ENCODE measurements at places on chromosomes 4 and X.

GRCh38 chrX:5307416-5307815, 921.3 kb downstream of the NLGN4X start:
- DNase-seq, result no peak

GRCh38 chrX:68732906-68733493, 85.5 kb downstream of the STARD8 start:
- peak; percentile 34 for DNase-seq

DNA sequence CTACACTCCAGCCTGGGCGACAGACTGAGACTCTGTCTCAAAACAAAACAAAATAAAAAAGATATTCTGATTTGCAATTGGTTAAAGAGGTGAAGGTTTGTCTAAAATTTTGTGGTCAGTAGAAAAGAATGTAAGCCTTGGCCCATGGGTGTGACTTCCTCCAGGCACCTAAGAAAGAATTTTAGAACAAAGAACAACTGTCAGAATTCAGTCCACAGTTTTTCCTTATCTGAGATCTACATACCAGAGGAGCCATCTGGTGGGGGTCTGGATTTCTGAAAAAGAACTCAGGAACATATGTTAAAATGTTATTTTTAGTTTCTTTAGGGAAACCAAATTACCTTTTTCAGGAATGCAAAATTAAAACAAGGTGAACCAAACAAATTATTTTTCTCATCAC, 434.1 kb downstream of the ANKRD50 start:
- peak; percentile 91 for DNase-seq

DNA sequence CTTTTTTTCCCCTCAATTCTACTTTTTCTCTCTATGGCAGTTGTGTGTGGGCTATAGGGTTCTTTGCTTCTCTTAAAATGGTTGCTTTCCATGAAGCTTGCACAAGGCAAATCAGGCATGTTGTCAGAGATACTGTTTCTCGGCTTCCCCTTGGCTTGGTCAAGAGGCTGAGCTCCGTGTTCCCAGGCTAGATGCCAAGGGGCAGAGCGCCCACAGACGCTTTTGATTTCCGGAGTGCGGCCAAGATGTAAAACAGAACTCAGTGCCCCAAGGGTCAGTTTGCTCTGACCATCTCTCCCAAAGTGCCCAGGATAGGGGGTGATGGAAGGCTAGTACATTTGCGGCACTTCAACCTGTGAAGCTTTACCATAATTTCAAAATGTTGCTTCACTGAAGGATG, 64.2 kb upstream of the DIPK2B start:
- no peak for DNase-seq

Measured in fibroblast of lung (primary cell).